ENCODE measurements at places on chromosomes 3 and 15.

DNA sequence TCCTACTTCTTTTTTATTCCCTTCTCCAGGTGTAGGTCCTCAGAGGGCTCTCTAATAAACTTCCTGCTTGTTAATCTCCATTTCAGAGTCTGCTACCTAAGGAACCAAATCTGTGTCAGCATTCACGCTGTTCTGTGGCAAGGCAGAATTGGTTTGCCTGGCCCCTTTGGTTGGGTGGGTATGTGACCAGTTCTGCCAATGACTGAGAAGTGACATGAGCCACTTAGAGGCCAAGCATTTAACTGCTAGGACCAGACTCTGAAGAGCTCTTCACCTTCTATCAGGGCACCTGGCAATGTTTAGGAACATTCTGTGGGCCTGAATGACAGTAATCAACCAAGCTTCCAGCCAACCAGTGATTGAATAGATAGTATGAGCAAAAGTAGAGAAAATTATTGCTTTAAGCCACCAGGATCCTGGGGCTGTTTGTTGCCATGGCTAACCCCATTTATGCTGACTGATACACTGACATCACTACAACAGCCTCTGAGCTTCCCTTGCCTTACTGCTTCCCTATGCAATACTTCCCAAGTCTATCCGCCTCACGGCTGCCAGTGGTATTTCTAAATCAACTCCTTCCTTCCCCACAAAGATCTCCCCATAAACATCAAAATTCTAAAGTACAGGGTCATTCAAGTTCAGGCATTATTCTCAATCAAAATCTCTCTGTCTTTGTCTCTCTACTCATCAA lies 7.6 kb downstream of the FRMD4B start:
- DNase-seq, result no peak

GRCh38 chr3:9666704-9667445 lies 17.6 kb downstream of the MTMR14 start:
- DNase-seq, result no peak

DNA sequence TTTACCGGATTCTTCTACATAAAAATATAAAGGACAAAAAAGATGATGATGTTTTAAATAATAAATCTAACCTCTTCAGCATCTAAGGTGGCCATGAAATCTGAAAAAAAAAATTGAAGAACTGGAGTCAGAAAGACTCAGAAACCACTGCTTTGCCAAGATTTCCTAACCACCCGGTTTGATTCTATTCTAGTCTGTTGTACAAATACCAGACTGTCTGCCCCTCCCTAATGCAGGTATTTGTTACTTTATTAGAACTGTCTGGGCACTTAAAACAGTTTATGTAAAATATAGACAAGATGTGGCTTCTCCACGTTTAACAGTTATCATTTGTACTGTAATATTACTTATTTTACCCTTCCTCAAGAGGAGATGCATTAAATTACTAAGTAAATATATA lies 48.8 kb downstream of the UACA start:
- no peak for DNase-seq

- DNase-seq, result no peak
Measured at GRCh38 chr15:25335279-25335678, 103.5 kb downstream of the UBE3A start.

DNA sequence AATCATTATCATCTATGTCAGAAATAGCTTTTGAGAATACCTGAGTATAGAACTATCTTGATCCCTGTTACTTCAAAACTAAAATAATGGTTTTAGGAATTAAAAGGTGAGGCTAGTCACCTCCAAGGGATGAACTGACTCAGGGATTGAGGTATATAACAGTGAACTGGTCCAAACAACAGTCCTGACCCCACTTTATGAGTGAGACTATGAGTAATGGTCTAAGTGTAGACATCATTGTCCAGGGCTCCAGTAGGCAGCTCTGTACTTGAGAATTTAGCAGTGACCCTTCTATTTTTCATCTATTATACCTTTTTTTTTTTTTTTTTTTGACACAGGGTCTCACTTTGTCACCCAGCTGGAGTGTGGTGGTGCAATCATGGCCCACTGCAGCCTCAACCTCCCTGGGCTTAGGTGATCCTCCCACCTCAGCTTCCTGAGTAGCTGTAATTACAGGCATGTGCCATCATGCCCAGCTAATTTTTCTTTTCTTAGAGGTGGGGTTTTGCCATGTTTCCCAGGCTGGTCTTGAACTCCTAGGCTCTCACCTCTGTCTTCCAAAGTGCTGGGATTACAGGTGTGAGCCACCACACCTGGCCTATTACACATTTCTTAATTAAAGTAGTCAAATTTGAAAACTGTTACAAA lies 36.3 kb downstream of the MLH1 start:
- DNase-seq, result no peak

- DNase-seq, result no peak
Measured at GRCh38 chr3:36707623-36708409, 56.5 kb downstream of the DCLK3 start.

- no peak for DNase-seq
Measured at GRCh38 chr3:42264399-42265058, 1.5 kb downstream of the CCK start.
